ENCODE measurements at places on chromosomes 1 and 21.
A peak's percentile ranks its signal among the peaks of the same experiment; 100 is the strongest.

DNA sequence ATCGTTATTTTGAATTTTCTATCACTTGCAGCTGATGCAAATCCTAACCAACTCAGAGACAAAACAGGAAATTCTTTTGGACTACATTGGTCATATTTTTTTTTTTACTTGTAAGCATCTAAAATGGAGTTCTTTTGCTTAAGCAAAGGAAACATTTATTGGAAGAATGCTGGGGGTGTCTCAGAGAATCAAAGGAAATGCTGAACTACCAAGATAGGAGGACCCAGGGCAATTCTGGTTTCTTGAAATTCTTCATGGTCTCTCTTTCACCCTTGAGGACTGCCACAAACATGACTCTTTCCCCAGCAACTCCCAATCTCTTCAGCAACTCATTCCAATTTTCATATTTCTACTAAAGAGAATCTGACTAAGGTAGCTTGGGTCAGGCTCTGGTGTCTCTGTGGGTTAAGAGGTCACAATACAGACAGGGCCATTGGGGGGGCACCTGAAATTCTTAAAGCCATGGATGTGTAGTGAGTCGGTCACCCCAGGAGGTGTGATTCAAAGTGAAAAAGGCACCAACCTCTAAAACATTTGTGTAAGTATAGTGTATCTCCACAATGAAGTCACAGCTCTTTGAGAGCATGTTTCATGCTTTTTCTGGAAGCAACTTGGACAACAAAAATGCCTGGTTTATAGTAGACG is 171.1 kb upstream of the FGGY start:
- no peak for DNase-seq

DNA sequence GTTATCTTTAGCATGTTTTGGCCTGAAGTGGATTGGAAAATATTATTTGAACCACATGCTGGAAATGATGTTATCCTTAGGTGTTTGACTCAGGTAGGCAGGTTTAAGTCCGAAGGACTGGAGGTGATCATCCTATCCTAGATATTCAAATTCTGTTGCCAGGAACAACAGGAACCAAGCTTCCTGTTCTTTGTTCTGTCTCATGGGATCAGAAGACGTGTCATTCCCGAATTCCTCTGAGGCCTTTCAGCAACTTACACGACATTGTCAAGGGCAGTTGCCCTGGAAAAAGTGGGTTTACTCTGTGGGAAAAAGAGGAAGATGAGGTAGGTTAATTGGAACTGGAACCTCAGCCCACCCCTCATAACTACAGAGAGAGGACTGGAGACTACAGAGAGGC is 36.6 kb downstream of the SLAMF6 start:
- DNase-seq = no peak

GRCh38 chr1:88985692-88986091 is 6.7 kb downstream of the KYAT3 start:
- DNase-seq = no peak

- no peak for DNase-seq
Observed at GRCh38 chr1:180975551-180975950, 47.1 kb downstream of the STX6 start.

GRCh38 chr1:46522184-46522968 is 29.1 kb downstream of the KNCN start:
- peak; percentile 67 for DNase-seq

GRCh38 chr1:71908871-71909390 is 373.4 kb downstream of the NEGR1 start:
- DNase-seq = no peak

- DNase-seq = no peak
Observed at GRCh38 chr1:209769171-209769904, 13.5 kb downstream of the TRAF3IP3 start.

- no peak for DNase-seq
Observed at GRCh38 chr1:29579821-29580425, 343.6 kb downstream of the PTPRU start.

GRCh38 chr1:34870395-34870794 is 10.8 kb upstream of the SMIM12 start:
- DNase-seq = no peak

DNA sequence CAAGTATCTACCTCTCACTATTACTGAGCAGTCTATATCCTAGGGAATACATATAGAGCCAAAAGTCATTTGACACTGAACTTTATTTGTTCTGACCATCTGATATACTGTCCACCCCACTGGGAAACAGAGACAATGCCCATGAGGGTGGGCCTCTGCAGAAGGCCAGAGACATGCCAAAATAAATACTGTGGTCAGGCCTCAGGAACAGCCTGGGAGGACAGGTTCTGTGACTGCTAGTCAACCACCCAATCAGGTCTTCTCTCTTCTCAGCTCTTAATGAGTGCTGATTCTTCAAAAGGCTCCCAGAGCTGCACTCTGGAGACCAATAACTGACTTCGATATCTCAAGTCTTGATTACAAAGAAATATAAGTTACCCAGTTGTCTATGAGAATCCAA is 5.5 kb upstream of the ANKRD35 start:
- no peak for DNase-seq

DNA sequence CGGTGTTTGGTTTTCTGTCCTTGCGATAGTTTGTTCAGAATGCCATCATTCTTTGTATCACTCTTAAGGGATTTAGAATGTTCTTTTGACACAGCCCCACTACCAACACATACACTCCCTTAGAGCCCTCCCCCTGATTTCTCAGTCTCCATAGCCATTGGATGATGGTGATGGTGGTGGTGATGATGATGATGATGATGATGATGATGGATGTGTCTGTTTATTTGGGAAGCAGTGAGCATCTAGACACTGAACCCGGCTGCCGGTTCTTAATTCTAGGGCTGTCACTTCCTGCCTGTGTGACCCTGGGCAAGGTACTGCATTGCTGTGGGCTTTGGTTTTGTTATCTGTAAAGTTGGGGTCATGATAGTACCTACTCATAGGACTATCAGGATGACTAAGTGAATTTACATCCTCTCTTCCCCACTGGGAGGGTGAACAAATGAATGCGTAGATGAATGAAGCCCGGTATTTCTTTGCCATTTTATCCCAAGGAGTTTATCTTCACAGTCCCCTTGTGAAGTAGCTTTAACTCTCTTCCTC is 100.7 kb downstream of the HUNK start:
- DNase-seq = no peak

DNA sequence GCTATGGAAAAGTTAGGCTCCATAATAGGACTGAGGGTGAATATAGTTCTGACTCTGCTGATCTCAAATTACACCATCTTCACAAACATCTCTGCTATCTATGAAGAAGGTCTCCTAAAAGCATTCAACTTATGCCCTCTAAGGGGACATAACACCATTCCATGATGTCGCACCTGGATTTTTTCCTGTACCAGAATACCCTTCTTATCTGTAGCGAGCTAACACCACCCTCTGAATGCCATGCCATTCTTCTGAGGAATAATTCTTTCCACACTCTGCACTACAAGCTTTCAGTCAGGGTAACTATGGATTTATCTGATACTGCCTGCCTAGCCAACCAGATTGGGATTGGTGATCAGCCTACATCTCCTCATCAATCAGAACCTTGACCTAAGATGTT is 203.8 kb downstream of the PTPRC start:
- no peak for DNase-seq

GRCh38 chr1:240116831-240117769 is 25.4 kb downstream of the FMN2 start:
- DNase-seq = no peak

GRCh38 chr1:55444667-55445066 is 229.5 kb upstream of the USP24 start:
- DNase-seq = peak; percentile 31

GRCh38 chr1:50502147-50502546 is 78.9 kb upstream of the DMRTA2 start:
- DNase-seq = no peak

- DNase-seq = no peak
Observed at GRCh38 chr1:161139766-161140165, 7.3 kb upstream of the DEDD start.

DNA sequence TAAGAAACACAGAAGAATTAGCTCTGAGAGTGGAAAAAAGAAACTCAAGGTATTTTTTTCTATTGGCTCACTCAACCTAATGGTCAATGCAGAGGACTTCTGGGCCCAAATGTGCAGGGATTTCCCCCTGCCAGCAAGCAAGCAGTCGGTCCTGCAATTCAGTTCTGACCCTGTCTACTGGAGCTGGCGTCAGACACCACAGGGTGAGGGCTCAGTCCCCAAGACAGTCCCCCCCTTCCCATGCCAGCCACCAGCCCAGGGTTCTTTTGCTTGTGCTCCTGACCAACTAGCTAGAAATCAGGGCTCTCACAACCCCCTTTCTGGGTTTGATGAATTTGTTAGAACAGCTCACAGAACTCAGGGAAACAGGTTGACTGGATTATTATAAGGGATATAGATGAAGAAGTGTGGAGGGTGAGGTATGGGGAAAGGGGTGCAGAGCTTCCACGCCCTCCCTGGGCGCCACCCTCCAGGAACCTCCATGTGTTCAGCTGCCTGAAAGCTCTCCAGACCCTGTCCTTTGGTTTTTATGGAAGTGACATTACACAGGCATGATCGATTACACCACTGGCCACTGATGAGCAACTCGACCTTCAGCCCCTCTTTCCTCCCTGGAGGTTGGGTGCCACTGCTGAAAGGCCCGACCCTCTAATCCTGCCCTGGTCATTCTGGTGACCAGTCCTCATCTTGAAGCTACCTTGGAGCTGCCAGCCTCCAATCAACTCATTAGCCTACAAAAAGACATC is 22.5 kb upstream of the PWP2 start:
- DNase-seq = no peak

DNA sequence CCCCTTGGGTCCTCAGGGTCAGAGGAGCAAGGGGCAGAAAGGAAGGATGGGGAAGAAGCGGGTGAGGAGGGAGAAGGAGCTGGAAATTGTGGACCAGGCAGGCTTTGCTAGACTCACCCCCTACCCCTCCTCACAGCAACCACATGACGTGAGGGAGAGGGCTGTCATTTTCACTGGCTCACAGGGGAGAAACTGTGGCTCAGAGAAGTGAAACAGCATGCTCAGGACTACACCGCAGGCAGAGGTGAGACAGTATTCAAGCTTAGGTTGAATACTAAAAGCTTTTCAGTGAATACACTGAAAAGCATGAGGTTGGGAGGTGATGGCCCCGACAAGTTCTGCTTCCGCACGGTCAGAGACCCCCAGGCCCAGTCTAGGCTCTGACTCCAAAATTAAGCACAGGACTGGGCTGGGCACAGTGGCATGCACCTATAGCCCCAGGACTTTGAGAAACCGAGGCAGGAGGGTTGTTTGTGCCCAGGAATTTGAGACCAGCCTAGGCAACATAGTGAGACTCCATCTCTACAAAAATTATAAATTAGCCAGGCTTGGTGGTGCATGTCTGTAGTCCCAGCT is 1.2 kb upstream of the CLEC20A start:
- no peak for DNase-seq

DNA sequence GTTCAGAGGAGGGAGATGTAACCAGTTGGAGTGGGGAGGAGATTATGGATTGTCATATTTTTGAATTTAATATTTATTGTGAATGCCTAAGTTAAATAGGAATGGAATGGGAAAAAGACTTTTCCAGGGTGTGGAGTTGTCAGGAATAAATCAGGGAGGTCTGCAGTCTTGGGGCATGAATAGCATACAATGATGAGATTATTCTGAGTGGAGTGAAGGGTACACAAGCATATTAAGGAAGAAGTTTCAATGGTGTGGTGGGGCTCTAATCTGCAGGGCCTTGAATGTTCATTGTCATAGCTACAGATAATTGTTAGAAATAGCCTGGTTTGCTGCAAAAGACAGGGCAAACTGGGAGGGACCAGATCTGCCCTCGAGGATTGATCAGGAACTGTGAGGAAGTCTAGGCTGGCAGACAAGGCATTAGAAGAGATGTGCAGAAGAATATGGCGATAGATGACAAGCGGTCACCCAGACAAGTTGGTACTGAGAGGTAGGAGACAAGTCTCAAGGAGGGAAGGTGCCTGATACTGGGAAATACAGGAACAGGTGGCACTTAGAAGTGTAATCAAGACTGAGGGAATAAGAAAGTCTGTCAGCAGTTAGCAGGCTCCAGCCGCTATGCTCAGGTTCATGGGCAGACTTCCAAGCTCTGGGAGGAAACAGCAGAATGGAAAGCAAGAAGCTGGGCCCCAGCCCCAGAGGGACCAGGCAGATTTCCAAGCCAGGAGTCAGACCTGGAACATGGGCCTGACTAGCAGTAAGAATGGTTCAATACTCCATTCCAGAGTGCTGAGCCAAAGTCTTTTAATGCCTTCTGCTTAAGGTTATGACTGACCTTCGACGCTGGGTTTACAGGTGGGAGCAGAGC is 20.9 kb upstream of the RGL1 start:
- DNase-seq = no peak

DNA sequence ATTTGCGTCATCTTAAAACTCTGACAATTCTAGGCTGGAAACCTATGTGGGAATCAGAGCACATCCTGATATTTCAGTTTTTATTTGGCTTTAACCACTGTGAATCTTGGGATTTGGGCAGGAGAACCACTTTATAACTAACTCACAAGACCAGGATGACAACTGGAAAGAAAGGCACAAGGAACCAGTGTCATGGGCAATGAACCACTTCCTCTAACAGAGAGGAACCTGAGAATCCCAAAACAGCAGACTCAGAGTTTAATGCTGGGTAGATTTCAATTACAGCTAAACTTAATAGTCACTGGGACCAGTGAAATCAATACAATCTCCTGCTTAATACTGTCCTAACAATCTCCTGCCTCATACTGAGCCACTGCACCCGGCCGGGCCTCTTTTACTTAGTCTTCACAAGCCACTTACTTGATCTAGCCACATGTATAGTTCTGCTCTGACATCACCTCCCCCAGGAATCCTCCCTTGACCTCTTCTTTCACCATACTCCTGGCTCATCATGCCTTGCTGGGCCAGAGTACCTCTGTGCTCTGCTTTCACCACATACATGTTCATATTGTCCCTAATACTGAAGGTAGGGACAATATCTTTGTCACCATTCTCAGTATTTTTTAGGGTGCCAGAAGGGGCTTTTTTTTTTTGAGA is 20.2 kb upstream of the SLFNL1 start:
- no peak for DNase-seq

DNA sequence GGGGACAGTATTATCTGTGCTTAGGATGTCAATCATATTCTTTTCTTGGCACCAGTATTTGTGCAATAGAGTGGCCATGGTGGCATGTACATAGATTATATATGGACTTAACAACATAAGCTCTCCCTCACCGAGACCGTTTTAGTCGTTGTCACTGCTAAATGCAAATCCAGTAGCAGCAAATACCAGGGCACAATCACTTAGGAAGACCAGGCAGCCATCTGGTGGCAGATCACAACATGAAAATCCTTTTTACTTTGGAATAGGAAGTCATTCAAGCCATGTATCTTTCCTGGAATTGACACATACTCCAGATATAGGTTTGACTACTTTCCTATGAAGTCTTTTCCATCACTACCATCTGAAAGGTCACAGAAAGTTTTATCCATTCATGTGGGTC is 53.2 kb upstream of the C1orf87 start:
- DNase-seq = no peak

- DNase-seq = no peak
Observed at GRCh38 chr1:204013052-204013451, 59.9 kb upstream of the SOX13 start.

DNA sequence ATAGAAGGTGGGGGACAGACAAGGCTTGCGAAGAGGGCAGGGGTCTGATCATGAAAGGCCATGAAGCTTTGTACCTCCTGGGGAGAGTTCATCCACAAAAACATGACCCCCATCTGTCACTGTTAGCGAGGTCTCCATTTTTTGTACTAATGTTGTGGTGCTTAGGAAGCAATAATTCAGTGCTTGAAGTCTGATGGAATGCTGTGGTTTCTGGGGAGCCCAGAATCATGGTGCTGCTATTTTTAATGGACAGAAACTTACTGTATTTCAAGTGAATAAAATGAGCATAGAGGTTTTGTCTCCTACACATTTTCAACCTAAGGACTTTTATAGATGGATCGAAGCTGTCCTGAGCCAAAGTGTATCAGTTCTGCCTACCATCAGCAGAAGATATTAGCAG is 28.2 kb upstream of the RGL1 start:
- no peak for DNase-seq
